ENCODE measurements at places on chromosomes 3 and 15. TPM values are rescaled to one million over a fixed set of nuclear protein-coding genes. Genes with fewer than 3 reads are reported as not detected.

PLSCR2 gene
- not detected for total RNA-seq

ZNF80 gene
- not detected for total RNA-seq

ISLR2 gene
- not detected for total RNA-seq

ITIH4 gene
- 2.7 TPM for total RNA-seq

KLHL40 gene
- total RNA-seq: not detected

RLBP1 gene
- total RNA-seq: 3.7 TPM

NRG4 gene
- not detected for total RNA-seq

RARB gene
- 0.94 TPM for total RNA-seq

SEMA3G gene
- total RNA-seq: 1.2 TPM

B3GALNT1 gene
- not detected for total RNA-seq

GOLGA8G gene
- 0.34 TPM for total RNA-seq

GRAMD2A gene
- not detected for total RNA-seq

PTPN23 gene
- total RNA-seq: 30.4 TPM

PDIA3 gene
- total RNA-seq: 113 TPM

RAB43 gene
- 12.6 TPM for total RNA-seq

CHCHD6 gene
- 34.1 TPM for total RNA-seq

ZMYND10 gene
- total RNA-seq: 1.9 TPM

DNAJB11 gene
- total RNA-seq: 58.1 TPM

PFKFB4 gene
- total RNA-seq: 76.4 TPM

FEM1B gene
- 22.6 TPM for total RNA-seq

EFCC1 gene
- total RNA-seq: not detected

GOLGA6L4 gene
- 0.83 TPM for total RNA-seq

PRTG gene
- total RNA-seq: 27.5 TPM

GCSAM gene
- total RNA-seq: not detected

NEK10 gene
- 1.9 TPM for total RNA-seq

TP63 gene
- not detected for total RNA-seq

AHSG gene
- not detected for total RNA-seq

CPA3 gene
- not detected for total RNA-seq

RHCG gene
- not detected for total RNA-seq

CEP70 gene
- total RNA-seq: 23.8 TPM

GPR87 gene
- total RNA-seq: not detected

ACSBG1 gene
- total RNA-seq: not detected

ALDH1A2 gene
- total RNA-seq: not detected

SERINC4 gene
- total RNA-seq: 0.08 TPM

HRG gene
- not detected for total RNA-seq

GOLGA8R gene
- 0.19 TPM for total RNA-seq

STAB1 gene
- not detected for total RNA-seq

All from A375 (cell line).